AG04449 (cell line): ENCODE measurements at places on chromosomes 16 and 17.

DNA sequence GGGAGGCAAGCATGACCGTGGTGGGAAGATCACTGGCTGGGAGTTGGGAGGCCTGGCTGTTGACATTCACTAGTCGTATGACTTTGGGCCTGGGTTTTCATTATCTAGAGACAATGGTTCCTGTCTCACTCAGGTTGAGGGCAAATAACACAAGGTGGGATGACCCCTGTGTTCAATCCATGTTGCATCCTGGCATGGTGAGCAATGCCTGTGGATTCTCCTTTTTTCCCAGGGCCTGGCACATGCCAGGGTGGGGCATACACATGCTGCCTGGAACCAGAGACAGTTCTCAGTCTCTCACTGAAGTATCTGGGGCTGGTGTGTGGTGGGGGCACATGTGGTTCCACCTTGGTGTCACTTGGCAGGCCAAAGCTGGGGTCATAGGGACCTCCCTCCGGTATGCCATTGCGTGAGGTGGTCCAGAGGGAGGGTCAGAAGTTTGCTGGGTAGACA lies 5.4 kb downstream of the THRA start:
- DNase-seq: no peak

DNA sequence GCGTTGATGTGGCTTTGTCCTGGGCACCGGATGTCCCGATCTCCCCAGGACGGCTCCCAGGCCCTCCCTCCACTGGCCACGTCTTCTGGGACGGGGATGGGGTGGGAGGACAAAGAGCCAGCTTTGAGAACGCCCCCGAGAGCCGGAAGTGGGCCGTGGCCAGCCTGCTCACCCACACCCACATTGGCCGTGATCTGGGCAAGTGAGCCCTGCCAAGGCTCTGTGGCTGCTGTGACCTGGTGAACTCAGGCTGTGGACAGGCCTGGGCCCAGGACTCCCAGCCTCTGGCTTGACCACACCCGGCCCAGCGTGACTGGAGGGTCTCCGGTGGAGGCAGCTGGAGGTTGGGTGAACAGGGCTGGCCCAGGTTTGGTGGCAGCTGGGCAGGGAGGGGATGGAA lies 3.3 kb downstream of the CDH15 start:
- DNase-seq: no peak

DNA sequence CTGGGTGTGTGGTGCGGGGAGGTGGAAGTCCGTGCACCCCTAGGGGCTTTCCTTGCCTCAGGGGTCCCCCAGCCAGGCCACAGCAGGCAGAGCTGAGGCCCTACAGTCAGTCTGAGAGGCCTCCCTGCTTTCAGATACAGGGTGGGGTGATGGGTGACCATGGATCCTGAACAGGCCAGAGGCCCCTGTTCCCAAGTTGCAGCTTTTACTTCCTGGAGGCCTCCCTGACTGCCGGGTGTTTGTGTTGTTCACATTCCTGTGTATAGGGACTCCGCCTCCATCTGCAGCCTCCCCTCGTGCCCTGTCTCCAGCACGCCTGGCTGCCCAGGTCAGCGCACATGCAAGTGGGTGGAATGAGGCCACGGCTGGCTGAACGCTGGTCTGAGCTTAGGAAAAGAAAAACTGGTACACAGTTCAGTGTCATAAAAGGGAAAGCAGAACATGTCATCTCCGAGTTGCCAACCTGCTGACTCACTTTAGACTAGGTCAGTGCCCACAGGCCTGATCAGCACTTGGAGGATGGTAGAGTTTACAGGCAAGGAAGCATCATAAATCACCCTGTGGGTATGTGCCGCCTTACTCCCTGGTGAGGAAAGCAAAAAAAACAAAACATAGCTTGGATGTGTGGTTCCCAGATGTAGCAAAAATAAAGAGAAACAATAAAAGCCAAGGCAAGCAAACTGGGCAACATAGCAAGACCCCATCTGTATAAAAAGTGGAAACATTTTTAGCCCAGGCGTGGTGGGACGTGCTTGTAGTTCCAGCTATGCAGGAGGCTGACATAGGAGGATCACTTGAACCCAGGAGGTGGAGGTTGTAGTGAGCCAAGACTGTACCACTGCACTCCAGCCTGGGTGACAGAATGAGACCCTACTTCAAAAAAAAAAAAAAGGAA lies 6.2 kb upstream of the SLC7A6 start:
- DNase-seq: peak; percentile 31

- DNase-seq: no peak
Measured at GRCh38 chr16:89828870-89829629, 775 bp downstream of the SPIRE2 start.

DNA sequence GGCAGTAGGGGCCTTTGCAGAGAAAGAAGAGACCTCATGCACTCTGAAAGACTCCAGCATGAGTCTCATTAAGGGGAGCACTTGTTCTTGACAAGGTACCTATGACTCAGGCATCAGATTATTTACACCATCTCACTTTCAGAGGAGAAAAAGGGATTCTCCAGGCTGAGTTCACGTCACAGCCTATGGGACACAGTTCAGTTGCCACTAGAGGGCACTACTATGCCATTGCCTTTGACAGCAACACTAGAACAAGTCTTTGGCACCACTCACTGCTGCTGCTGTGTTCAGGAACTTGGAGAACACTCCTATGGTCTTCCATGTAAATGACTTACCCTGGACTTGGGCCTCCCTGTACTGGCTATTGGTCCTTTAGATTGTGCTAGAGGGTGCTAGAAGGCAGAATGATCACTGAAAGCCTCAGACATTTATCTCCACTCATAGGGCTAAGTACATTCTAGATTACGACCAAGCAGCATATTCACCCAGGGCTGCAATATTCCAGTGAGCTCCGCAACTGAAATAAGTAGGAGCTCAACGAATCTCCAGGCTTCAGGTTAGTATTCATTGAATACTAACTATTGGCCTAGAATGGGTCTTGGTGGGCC lies 225.1 kb upstream of the CA10 start:
- DNase-seq: no peak

- no peak for DNase-seq
Measured at GRCh38 chr16:3607161-3607560, 4.2 kb downstream of the SLX4 start.

- no peak for DNase-seq
Measured at GRCh38 chr17:1755252-1755826, 6.5 kb upstream of the SERPINF1 start.

GRCh38 chr17:36089888-36090836 lies at the start of gene CCL3:
CCL3 (minus strand) TSS chr17:36090143; CDS start chr17:36090058, 85 bp downstream.
- DNase-seq: no peak

GRCh38 chr17:42248351-42249179 lies 27.6 kb downstream of the STAT5B start:
- DNase-seq: no peak
